Activated CD4-positive, CD25-positive, alpha-beta regulatory T cell (primary cell): ENCODE measurements at places on chromosomes 12 and 14.

DNA sequence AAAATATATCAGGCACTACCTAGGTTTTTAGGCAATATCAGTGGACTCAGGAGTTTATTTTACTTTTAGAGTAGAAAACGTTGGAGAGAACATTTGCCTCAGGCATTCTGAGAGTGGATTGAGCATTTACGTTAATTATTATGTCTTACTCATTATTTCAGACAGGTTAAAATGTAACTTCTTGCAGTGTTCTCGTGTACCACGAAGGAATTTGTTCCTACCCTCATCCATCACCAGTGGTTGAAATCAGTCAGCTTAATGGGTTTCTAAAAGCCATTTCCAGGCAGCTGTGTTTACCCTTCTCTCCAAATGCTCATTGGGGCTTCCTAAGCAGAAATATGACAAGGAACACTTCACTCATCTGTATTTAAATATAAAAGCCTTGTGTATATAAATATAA, 9.1 kb upstream of the LDHB start:
- no peak for DNase-seq

GRCh38 chr14:31582836-31583452, 21.7 kb downstream of the NUBPL start:
- no peak for DNase-seq

DNA sequence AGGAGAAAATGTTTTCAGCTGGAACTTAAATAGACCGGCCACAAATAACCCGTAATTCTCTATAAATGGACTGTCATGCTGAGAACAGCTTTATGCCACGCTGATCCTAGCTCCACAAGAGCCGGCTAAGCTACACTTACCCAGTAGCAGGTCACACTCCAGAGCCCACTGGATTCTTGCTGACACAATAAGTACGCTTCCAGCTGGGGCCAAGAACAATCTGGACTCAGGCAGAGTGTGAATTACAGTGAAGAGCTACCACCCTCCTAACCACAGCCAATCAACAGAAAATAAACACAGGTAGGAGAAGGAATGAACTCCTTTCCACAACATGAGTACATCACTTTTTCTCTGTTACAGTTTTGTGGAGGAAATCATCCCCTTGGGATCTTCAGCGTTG, 531.3 kb downstream of the GALC start:
- no peak for DNase-seq

- no peak for DNase-seq
Measured at GRCh38 chr12:108734200-108734906, 3.0 kb upstream of the CORO1C start.

GRCh38 chr12:98544751-98545150, 29.4 kb downstream of the TMPO start:
- DNase-seq: no peak

GRCh38 chr14:50821510-50822464, 9.2 kb downstream of the NIN start:
- no peak for DNase-seq

DNA sequence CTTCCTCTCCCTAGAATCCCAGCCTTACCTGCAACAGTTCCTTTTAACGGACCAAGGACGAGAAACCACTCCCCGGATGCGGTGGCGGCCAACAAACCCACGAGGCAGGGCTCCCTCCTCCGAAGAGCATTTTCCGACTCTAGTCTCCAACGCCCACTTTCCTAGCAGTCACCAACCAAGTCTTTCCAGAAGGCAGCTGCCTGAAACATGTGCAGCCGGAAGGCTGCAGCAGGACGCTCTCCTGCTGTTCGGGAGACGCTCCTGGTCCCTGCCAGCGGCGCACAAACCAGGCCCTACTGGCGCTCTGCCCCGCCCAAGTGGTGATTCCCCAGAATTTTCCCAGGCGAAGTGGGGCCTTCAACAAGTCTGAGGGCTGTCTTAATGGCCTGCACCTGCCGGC, 21.1 kb upstream of the ADAM20 start:
- DNase-seq: no peak

DNA sequence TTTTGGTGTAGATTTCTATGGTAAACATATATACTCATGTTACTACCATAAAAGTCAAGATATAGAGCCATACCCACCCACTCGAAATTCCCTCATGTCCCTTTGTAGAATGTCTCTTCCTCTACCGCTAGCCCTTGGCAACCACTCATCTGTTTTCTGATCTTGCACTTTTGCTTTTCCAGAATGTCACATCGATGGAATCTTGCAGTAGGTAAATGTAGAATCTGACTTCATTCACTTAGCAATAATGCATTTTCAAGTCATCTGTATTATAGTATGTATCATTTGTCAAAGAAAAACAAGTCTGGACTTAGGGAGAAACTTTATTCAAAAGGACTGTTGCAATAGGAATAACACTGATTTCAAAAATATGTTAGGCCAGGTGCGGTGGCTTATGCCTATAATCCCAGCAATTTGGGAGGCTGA, 19.3 kb upstream of the CLEC2D start:
- no peak for DNase-seq

- DNase-seq: no peak
Measured at GRCh38 chr12:51225771-51226170, 7.9 kb upstream of the POU6F1 start.

DNA sequence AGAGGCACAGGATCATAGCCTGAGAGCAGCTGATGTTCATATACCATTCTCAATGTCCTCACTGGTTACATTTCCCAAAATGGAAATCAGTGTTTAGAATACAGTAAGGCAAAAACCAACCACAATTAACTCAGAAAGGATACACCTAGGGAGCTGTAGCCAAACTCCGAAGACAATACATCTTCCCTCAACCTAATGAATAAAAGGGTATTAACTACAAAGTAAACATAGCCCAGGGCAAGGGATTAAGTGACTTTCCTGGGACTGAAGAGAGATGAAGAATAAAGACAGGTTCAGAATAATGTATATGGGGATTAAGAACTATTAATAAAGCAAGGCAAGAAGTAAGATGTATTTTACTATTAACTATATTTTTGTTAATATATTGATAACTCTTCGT, 79.5 kb downstream of the RPS29 start:
- no peak for DNase-seq

DNA sequence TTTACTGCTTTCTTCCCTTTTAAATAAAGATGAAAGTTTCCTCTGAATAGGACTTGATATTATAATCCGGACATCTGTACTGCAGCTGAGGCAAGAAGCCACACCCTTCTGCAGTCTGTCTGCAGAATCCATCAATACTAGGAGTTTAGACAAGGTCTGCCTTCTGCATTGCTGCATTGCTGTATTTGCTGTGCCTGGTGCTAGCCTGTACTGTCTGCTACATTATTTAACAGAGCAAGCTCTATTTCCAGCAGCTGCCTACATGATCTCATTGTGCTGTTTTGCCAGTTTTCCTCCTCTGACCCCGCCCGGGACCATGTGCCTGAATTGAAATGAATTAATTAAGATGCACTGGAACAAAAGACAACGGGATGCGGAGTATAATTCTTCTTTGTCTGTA, 1.7 kb downstream of the TUBA1A start:
- DNase-seq: no peak

GRCh38 chr14:105568859-105569766, 42.7 kb downstream of the TMEM121 start:
- DNase-seq: no peak

DNA sequence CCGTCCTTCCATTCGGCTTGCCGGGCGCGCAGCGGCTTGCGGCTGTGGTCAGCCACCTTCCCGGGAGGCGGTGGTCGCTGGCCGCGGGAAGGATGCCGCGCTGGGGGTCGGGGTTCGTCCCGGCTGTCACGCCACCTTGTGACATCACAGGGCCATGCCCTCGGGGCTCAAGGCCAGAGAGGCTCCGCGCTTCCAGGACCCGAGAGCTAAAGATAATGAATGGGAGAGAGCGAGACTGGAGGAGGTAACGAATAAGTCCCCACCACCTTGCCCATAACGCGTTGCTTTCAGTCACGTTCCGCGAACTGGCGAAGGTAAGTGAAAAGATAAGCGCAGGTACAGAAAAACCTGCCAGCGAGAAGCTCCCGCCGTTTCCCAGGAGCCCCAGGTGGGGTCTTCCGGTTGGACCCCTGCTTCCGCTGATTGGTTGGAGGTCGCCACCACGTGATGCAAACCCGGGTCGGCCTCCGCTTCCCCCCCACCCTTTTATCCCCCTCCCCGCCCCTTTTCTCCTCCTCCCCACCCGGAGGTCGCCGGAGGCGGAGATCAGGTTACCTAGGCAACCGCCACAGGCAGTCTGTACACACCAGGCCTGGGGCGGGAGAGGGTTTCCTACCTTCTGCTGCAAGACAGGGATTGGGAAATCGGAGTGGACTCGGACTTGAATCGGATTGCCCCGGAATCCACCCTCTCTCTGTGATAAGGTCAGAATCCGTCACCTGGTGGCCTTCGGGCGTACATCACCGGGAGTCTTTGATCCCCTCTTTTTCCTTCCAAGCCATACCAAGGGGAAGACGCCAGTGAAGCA, at the start of gene LRRC9:
Gene LRRC9, plus strand, starts transcription at position 575 of the 808 bp plus-strand sequence.
- no peak for DNase-seq

DNA sequence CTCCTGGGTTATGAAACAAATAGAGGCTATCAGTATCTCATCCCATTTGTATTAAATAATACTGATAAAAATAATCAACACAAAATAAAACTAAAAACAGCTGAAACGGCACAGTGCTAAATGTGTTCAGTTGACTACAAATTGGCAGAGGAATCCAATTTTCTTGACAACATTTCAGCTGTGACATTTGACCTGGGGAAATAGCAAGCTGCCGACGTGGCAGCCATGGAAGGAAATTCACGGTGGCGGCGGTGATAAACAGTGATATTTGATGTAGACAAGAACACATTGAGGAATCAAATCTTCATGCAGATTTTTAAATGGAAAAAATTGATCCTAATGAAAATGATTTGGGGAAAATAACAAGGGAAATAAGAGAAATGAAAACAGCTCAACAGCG, 159.1 kb upstream of the RTL1 start:
- no peak for DNase-seq

DNA sequence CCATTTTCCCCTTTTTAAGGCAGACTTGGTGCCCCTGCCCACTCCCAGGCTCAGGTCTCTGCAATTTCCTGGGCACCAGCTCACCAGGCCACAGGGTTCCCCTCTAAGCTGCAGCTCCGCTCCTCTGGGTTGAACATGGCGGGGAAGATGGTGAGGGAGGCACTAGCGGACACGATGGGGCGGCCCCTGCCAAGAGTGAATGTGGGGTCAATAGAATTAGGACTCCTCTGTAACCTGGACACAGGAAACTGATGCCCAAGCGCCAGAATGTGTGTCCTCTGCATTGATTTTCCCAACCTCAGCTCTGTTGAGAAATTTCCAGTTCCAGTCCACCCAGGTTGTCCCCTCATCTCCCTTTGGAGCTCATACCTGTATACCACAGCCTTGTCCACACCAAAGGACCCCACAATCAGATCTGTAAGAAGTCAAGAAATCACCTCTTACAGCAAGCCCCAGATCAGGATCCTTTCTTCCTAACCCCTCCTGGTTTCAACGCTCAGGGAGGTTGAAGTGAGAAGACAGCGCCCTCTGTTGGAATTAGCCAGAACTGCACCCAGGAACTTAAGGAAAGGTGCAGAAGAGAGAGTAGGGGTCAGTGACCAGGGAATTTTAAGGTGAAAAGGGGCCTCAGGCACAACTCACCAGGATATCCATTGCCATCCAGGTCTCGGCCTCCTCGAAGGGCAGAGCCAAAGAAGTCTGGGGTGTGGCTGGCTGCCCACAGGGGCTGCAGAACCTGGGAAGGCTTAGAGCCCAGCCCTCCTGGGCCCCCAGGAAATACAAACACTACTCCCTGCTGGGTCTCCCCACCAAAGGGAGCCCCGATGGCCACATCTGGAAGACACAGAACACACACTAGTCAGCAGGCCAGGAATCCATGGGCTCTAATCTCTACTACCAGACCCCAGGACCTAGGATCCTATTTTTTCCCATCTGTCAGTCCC, 14.7 kb downstream of the ITGA5 start:
- peak; percentile 29 for DNase-seq

GRCh38 chr14:22314183-22314820, 274.7 kb downstream of the DAD1 start:
- DNase-seq: no peak

DNA sequence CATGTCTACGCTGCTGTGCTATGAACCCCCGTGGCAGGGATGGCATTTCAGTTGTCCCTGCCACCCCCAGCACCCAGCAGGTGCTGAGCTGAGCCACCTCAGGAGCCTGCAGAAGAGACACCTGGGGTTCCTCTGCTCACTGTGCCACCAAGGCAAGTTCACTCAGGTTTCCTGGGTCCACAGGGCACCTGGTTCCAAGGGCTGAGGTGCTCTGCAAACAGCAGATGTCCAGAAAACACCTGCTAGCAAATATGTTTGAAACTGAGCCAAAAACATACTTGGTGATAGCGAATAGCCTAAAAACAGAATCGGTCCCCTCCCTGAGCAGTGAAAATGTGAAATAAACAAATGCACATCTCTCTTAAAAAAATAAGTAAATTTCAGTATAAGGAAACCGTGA, 35.6 kb upstream of the GPR68 start:
- DNase-seq: no peak

DNA sequence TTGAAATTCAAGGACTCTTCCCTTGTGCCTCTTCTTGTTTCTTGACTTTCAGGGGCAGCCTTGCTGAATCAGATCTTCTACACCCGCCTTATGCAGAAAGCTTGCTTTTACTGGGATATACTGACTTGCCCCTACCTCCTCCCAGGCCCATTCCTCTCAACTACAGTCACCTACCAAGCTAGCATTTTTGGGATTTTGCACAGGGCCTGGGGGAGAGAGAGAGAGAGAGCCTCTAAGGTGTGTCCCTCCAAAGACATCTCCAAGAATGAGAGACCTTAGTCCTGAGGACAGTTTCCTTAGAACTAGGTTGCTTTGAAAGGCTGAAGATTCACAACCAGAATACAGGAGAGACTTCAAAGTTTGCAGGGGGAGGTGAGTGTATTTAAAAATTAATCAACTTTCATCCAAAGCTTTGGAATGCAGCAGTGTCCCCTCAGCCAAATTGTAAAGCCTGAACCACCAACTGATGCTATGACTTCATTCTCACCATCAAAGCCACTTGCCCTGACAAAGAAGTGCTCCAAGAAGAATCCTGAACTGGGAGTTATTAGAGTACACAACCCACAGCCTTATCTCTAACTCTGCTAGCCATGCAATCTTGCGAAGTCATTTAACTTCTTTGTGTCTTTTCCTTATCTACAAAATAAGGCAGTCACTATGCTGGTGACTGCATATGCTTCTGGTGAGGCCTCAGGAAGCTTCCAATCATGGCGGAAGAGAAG, 96.1 kb upstream of the EGLN3 start:
- no peak for DNase-seq

- DNase-seq: no peak
Measured at GRCh38 chr12:116630762-116631161, 71.6 kb downstream of the MAP1LC3B2 start.

- no peak for DNase-seq
Measured at GRCh38 chr12:93366422-93366821, 11.3 kb upstream of the NUDT4 start.

GRCh38 chr14:31300296-31300695, 92.7 kb upstream of the HECTD1 start:
- no peak for DNase-seq

DNA sequence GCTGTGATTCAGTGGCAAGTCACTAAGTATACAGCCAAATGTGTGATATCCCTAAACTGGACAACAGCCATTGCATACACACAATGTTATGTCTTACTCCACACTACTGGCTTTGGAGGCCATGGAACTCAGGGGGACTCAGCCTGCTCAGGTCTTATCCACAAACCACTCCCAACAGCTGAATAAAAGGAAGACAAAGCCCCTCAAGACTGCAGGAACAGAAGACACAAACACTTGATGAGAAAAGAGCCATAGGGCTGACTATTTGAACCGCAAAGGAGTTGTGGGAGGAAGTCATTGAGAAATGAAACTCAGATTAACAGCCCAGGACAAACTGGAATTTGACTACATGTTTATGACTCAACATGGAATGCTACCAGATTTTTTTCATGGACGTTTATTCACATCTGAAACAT, 40.9 kb downstream of the PTGER2 start:
- DNase-seq: no peak

GRCh38 chr12:4621511-4621910, 27.3 kb downstream of the AKAP3 start:
- DNase-seq: no peak
